ENCODE measurements at places on chromosomes 3 and 15. TPM values are rescaled to one million over a fixed set of nuclear protein-coding genes. Genes with fewer than 3 reads are reported as not detected.

DNA sequence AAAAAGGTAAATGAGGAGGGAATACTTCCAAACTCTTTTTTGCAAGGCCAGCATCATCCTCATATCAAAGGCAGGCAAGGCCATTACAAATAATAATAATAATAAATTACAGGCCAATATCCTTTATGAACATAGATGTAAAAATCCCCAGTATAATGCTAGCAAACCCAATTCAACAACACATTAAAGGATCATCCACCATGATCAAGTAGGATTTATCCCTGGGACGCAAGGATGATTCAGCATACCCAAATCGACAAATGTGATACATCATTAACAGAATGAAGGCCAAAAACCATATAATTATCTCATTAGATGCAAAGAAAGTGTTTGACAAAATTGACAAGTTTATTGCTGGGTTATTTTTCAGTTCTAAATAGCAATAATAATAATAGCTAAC lies 53.6 kb downstream of the GHSR start:
- no peak for DNase-seq

DNA sequence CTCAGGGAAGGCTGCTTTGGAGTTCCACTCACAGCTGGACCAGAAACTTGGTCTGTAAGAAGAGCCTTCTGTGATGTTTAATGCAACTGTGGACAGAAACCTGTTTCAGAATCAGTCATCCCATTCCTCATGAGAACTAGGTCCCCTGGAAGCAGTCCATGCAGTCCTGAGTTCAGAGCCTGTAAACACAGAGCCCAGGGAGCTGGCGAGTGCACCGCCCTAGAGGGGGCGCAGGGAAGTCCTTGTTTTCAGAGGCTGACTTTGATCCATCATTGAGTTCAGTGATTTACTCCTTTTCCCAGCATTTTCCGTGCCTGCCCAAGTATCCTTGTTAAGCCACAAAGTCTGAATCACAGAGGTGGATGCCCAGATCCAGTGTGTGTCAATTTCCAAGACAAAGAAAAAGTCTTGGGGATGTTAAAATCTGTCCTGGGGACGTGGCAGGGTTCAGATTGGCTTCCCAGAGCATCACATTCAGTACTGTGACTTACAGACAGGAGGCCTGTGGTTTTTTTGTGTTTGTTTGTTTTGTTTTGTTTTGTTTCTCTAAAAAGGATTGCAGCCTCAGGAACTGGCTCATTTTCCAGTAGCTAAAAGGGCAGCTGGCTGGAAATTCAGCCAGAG lies 9.8 kb upstream of the TXNRD3 start:
- DNase-seq, result no peak

ZBBX gene
- total RNA-seq, result not detected

DNA sequence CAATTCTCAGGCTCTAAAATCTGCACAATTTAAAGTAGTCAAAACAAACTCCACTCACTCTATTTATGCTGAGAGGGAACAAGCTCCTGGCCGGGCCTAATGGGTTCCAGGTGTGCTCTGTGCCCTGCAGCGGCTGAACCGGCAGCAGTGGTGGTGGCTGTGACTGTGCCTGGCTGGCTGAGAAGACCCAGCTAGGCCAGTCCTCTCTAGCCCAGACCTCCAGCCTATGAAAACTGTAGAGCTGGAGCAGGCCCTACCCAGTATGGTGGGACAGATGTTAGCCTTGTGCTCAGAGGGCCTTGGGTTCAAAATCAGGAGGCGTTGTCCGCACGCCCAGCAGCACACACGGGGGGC lies 37.0 kb downstream of the EPHB3 start:
- DNase-seq, result no peak

GRCh38 chr3:47054412-47054811 lies 74.9 kb downstream of the NBEAL2 start:
- DNase-seq, result no peak

DNA sequence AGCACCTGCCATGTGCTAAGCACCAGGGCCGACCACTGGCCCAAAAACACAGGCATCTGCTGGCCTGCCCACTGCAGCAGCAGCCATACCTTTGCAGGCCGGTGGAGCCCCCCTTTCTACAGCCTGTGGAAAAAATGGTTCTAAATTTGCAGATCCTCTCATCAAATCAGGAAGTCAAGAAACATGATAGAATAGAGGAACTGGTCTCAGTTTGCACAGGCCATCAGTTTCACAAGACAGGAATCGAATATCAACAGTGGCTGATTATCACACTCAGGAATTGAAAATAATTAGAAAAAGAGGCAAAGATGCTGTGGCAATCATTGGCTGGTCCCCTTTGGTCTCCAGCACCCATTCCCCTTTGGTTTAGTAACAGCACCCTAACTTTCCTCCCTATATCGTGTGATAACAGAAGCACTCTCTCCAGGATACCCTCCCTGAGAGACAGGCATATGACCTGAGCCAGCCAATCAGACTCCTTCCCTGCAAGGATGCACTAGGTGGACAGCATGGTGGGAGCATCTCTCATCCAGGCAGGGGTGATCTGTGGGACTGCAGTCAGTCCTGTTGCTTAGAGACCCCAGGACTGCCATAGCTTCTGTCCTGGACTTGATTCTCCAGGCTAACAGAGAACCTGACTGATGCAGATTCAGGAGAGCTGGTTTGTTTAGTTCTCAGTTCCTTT lies 3.5 kb upstream of the PAK6 start:
- DNase-seq, result no peak

RCN2 gene
- total RNA-seq, result 12.0 TPM

EBLN2 gene
- total RNA-seq, result 7.2 TPM

AMIGO3 gene
- total RNA-seq, result not detected

DNA sequence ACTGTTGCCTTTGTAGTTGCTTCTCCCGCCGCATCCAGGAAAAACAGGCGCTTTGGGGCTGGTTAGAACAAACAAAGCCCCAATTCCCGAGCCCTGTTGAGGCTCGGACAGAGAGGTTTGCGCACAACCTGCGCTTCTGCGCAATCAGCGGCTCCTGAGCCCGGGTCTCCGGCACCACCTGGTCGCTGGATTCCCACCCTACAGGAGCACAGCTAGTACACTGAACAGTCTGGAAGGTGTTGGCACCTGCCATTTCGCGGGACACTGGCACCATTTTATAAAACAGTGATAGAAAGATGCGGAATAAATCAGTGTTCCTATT lies 13.8 kb downstream of the ZIC4 start:
- no peak for DNase-seq
